ENCODE measurements at places on chromosomes 3 and 15.

- DNase-seq: no peak
These were observed 69.0 kb upstream of the RAD18 start for GRCh38 chr3:9032231-9032777.

- DNase-seq: no peak
These were observed 154.3 kb upstream of the PLAAT1 start for GRCh38 chr3:193086681-193087080.

DNA sequence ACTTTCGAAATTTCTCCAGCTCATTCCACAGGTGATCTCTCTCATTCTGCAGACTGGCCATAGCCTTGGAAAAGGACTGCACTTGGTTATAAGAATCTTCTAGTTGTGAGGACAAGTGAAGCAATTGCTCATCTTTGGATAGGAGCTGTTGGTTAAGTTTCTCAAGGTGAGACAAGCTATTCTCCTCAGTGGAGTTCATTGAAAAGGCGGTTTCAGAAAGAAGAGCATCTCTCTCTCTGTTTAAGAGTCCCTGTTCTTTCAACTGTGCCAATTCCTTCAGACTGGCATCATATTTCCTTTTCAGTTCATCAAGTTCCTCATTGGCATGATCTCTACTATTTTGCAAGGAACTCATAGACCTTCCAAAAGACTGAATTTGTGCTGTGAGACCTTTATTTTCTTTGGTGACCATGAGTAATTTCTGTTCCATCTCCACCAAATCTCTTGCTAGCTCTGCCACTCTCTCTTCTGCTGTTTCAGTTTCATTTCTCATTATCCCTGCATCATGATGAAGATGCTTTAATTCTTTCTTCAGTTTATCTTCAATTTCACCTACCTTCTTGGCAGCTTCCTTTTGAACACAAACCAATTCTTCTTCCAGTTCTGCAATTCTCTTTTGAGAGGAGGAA is 30.2 kb upstream of the HCLS1 start:
- DNase-seq: no peak

DNA sequence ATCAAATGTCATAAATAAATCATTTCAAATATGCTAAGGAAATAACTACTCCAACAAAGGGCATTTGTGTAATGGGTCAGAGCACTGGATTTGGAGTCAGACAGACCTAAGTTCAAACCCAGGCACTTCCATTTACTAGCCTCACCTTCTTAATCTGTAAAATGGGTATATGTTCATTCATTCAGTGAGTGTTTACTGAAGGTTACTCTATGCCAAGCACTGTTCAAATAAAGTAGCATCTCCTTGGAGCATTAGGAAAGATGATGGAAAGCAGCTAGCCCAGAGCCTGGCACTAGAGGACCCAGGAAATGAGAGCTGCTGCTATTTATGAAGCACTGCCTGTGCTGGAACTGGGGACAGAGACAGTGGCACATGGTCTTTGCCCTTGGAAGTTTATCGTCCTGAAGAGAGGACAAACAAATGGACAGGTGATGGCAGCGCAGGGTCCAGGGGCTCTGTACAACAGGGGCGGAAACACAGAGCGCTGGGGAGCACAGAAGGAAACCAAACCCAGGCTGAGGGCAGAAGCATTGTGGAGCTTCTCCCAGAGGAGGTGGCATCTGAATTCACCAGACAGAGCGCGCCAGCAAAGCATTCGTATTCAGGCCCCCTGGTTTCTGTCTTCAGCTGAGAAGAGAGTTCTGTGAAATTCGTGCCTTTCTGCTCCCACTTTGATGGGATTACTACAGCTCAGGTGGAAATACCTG is 19.0 kb downstream of the TM4SF4 start:
- DNase-seq: no peak

DNA sequence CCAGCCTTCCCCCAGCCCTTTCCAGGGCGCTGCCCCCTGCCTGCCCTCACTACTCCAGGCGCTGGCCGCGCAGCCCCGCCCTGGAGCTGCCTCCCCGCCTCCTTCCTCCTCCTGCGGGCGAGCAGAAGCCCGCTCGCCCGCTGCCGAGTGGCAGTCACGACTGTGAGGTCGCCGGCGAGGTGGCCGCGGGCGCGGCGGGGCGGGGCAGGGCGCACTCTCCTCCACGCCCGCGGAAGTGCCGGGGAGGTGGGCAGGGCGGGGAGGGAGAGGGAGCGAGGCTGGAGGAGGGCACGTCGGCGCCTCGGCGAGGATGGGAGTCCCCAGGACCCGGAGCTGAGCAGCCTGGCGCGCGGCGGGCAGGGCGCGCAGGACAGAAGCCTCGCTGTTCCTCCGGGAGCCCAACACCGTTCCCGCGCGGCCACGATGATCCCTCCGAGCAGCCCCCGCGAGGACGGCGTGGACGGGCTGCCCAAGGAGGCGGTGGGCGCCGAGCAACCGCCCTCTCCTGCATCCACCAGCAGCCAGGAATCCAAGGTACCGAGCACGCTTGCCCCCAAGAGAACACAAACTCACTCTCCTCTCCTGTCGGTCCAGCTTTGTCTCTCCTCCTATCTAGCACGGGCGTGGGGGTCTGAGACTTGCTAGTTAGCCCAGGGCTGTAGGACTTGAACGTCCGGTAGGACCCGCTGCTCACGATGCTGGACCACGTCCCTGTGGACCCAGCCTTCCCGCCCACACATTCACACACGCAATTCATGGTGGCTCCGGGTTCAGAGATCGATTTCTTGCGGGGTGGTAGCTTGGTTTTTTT is at the start of gene STAC:
TSS of gene STAC (plus strand) at position 284 of the 811 bp plus-strand sequence. CDS start at position 424, 140 bp downstream.
- DNase-seq: peak; percentile 56

GRCh38 chr3:189652042-189652441 is 20.9 kb downstream of the TP63 start:
- no peak for DNase-seq

DNA sequence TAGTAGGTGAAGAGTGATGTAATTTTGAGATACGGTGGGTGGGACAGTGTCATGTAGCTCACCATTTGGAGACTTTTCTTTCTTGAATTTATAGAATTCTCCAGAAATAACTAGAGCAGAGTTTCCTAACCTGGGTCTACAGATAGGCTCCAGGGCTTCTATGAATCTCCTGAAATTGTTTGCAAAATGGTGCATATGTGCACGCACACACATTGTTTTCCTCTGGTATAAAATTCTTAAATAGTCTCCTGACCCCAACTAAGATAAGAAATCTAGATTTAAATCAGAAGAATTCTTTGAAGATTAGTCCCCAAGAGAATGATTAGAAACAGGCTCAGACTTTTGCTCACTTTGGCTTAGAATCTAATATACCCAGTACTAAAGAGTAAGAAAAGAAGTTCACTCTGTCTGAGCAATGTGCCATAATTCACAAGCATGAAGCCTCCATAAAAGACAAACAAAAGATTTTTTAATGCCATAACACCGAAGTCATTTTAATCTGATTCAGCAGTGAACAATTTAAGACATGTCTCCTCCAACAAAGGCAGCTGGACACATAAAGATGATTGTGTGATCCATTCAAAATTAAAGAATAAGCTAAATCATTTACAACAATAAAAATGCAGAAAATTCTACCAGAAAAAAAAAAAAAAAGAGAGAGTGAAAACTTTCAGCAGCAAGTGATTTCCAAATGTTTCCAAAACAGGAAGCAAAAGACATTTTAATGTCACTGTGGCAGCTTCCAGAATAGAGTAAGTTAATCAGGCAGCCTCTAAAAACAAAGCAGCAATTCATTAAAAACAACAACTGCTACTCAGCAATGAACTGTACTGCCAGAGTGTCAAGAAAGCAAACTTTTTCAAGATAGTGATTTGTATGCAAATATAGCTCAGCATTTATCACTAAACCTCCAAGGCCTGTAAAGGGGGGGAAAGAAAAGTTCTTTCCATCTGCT is 975.5 kb upstream of the CFAP20DC start:
- DNase-seq: no peak

- no peak for DNase-seq
These were observed 98.2 kb upstream of the TJP1 start for GRCh38 chr15:29920515-29920914.
